ENCODE measurements at places on chromosomes 5 and 9. TPM values are rescaled to one million over a fixed set of nuclear protein-coding genes. Genes with fewer than 3 reads are reported as not detected.

BNC2 gene
- total RNA-seq, result 55.1 TPM

GPR21 gene
- 0.55 TPM for total RNA-seq

CRB2 gene
- total RNA-seq, result 1.3 TPM

FBN2 gene
- total RNA-seq, result 6.9 TPM

FBP2 gene
- total RNA-seq, result 0.31 TPM

ERMP1 gene
- 17.8 TPM for total RNA-seq

MYMK gene
- total RNA-seq, result not detected

MTRR gene
- 27.8 TPM for total RNA-seq

DBH gene
- total RNA-seq, result not detected

SARDH gene
- total RNA-seq, result 0.88 TPM

FOXD1 gene
- total RNA-seq, result 0.09 TPM

MEF2C gene
- 53.7 TPM for total RNA-seq

OLFML2A gene
- 24.6 TPM for total RNA-seq

ARL14EPL gene
- total RNA-seq, result not detected

CCNG1 gene
- 89.2 TPM for total RNA-seq

SPARC gene
- total RNA-seq, result 1,125 TPM

HSD17B4 gene
- 213 TPM for total RNA-seq

ANXA2R gene
- total RNA-seq, result 1.9 TPM

TAF11L9 gene
- not detected for total RNA-seq

TSTD2 gene
- total RNA-seq, result 15.5 TPM

IFNA5 gene
- total RNA-seq, result not detected

OBP2B gene
- total RNA-seq, result not detected

PRDM9 gene
- total RNA-seq, result not detected

BTNL8 gene
- not detected for total RNA-seq

IFNA6 gene
- not detected for total RNA-seq

TAF11L10 gene
- total RNA-seq, result not detected

IFNA21 gene
- not detected for total RNA-seq

CANX gene
- 446 TPM for total RNA-seq

SLC34A1 gene
- total RNA-seq, result not detected

NDUFAF2 gene
- total RNA-seq, result 42.8 TPM

MLANA gene
- not detected for total RNA-seq

SRP19 gene
- total RNA-seq, result 28.5 TPM

CCL21 gene
- total RNA-seq, result 19.0 TPM

IFNB1 gene
- not detected for total RNA-seq

SAP30L gene
- 33.8 TPM for total RNA-seq

ARRDC1 gene
- total RNA-seq, result 17.3 TPM

CFAP77 gene
- 2.4 TPM for total RNA-seq

TRPM6 gene
- total RNA-seq, result 0.44 TPM

SPATA31D4 gene
- total RNA-seq, result not detected

MRPS27 gene
- total RNA-seq, result 50.1 TPM

LRRTM2 gene
- total RNA-seq, result 0.12 TPM

ANKRD34B gene
- not detected for total RNA-seq

STKLD1 gene
- total RNA-seq, result 1.1 TPM

LRRC26 gene
- not detected for total RNA-seq

MRPL50 gene
- 19.9 TPM for total RNA-seq

TMEM252 gene
- 0.18 TPM for total RNA-seq

SHOC1 gene
- total RNA-seq, result not detected

GHR gene
- total RNA-seq, result 15.2 TPM

CEMIP2 gene
- total RNA-seq, result 31.9 TPM

CSF2 gene
- total RNA-seq, result not detected

PCDHGC5 gene
- 1.7 TPM for total RNA-seq

ZNF300 gene
- 1.2 TPM for total RNA-seq

SCGB3A2 gene
- not detected for total RNA-seq

ADCY2 gene
- total RNA-seq, result 1.1 TPM

NDFIP1 gene
- total RNA-seq, result 63.6 TPM

Data from left cardiac atrium (tissue), 4 donors.